ENCODE measurements at places on chromosomes 13 and 19.

DNA sequence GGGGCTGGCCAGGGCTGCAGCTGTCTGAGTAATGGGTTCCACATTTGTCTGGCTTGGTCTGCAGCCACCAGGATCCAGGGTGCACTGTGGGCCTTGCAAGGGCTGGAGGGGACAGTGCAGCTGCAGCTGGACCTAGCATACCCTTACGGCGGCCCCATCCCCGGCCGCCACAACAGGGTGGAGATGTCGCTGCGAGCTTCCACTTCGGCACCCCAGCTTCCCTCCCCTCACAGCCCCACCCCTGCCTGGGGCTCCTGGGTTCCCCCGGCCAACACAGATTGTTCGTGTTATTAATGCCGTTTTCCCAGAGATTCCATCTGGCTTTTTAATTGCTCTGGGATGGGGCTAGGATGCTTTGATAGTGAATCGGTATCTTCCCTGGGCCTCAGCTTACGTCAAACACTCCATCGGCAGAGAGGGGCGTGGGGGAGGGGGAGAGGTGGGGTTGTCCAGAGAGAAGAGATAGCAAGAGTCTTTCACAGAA is 5.8 kb downstream of the CEBPA start:
- no peak for DNase-seq

DNA sequence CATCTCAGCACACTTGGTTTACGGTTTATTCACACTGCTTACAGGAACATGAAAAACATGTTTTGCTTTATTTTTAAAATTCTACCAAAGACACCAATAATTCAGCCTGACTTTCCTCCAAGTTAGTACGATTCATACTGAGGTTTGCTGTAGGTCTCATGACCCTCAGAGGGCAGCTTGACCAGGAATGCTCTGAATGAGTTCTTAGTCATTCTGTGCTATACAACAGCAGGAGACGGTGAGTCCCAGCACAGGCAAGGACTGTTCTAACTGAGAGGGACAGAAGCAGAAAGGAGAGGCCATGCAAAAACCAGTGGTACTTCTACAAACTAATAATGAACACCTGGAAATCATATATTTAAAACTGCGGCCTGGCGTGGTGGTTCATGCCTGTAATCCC is 6.4 kb downstream of the GRTP1 start:
- DNase-seq = no peak

DNA sequence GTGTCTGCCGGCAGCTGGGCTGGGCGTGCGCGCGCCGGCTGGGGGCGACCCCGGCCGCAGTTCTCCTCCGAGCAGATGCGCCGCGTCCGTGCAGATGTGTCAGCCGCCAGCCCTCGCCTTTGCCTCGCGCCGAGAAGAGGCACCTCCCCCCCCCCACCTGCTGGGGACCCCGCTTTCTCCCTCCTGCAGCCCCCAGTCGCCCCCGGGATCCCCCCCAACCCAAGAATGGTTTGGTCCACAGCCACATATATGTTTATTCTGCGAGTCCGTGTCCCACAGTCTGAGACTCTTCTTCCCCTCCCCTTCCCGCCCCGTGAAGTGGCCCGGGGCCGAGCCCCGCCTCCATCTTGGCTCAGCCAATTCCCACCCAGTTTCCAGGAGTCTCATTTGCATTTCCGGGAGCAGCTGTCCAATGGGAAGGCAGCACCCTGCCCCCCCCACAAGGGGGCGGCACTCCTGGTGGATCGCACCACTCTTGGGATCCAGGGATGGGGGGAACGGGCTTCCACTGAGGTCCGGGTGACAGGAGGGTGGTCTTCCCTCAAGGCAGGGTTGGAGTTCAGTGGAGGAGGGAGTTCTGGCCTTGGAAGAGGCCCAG is 8.6 kb downstream of the ISOC2 start:
- DNase-seq = no peak

DNA sequence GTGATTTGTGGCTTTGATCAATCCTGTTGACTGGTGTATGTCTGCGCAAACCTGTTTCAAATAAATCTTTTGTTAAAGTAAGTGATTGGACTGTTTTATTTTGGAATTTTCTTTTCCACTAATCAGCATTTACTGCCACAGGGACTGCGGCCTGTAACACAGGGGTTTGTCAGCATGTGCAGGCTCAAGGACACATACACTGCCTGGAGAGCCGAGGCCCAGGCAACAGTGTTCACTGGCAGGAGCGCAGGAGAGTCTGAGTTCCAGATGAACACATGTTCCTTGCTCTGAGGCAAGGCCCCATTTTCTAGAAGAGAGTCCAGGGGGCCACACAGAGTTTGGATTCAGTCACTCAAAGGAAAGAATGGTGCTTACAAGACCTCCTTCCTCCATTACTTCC is 26.0 kb downstream of the SHISA2 start:
- no peak for DNase-seq
